ENCODE measurements at places on chromosomes 11 and 22.

DNA sequence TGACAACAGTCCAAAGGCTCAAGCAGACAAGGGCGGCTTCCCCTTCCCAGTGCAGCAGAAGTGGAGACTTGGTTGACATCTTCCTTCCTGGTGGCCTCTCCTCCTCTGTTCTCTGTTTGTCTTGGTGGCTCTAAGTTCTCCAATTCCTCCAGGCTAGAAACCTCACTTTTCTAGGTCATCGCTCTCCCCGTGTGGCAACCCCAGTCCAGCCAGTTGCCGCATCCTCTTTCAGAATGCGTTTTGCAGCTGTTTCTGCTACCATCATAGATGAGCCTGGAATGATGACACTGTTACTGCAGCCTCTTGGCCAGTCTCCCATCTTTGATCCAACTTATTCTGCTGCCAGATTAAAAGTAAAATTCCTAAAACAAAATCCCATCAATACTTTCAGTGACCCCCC, 201.5 kb downstream of the TRIM29 start:
- DNase-seq, result no peak

GRCh38 chr11:75261902-75262361, 21.4 kb downstream of the TPBGL start:
- no peak for DNase-seq

DNA sequence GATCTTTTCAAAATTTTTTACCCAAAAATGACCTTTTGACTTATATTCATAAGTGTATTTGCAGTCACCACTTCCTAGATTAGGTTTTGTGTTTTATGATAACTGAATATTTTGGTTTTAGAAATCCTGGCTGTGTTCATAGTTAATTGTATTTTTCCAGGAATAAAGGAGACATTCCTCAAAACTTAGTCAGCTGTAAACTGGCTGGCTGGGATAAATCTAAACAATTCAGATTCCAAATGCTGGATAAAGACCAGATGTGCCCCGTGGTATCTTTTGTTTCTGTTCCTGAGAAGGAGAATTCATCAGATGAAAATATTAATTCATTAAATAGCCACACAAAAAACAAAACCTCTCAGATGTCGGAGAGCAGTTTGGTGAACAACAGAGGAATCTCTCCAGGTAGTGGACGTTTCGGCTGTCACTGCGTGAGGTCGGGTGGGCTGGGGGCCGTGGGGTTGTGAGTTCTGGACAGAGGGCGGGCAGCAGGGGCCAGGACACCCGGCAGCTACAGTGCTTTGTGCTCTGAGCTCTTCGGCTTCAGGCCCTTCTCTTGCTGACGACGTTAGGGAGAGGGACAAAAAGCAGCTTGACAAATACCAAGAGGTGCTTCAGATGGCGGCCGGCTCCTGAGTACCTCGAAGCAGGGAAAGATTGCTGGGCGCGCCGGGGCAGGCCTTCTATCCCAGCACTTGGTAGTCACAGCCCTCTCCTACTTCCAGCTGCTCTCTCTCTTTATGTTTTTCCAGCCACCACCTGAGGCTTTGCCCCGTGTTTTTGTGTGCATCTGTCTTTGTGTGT, 24.6 kb downstream of the MOV10L1 start:
- DNase-seq, result no peak

DNA sequence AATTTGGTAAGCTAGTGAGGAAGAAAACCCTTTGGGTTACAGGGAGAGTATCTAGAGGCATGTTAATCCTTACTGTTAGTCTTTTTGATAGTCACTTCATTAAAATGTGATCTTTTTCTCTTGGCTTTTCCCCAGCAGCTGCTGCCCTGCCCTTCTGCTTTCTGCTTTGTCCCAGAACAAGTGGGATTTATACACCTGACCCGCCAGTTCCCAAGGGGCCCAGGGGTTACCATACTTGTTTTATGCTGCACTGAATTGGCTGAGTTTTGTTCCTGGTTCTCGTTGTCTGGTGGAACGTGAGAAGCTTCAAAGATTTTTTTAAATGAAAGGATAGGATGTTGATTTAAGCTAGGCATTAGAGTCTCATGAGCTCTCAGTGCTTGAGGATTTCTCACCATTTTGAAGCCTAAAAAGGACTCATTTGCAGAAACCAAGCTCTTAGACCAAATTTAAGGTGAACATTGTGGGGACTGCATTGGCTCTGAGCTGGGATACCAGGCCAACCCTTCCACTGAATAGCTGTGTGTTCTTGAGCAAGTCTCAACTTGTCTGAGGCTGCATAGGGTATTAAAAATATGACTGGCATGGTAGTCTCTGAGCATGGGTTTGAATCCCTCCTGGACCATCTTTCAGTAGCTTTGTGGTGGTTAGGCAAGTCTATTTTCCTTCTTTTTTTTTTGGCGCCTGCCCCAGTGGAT, 6.6 kb downstream of the LIMK2 start:
- no peak for DNase-seq

DNA sequence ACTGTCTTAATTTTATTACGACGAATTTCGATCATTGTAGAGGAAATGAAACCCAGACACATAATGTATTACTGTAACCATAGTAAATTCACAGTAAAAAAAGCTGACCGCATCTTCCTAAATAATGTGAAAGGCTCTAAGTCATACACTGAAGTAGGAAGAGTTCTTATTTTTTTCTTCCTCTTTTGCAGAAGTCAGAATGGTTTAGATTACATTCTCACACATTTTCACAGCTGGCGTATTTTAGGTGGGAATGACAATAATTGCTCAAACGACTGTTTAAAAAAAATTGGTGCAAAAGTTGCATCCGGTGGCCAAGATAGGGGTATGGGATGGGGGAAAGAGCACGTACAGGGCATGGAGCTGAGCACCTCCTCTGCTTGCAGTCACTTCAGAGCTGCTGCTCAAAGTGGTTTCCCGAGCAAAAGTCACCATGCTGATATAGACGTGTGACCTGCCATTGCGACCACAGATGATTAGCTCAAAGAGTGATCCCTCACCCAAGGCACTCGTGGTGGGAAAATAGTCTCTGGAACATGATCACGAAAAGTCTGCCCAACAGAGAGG, 35.3 kb downstream of the MMP13 start:
- DNase-seq, result no peak
